ENCODE measurements at places on chromosomes 2 and 18. TPM values are rescaled to one million over a fixed set of nuclear protein-coding genes. Genes with fewer than 3 reads are reported as not detected.

DNA sequence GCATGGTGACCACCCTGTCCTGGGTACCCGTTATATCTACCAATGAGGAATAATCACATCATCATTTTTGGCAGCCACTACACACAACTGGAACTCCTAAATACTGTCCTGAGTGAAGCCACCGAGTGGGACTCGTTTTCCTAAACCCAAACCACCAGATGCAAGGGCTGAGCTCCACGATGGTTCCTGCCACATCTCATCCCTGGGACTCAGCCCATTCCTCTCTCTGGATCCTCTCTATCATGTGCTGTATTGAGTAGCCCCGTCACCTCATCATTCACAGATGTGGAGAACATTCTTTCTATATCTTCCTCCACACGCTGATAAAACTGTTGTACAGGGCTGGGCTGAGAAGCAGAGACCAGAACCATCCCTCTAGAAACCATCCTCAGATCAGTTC, 79.4 kb upstream of the SMAD7 start:
- DNase-seq = no peak

DNA sequence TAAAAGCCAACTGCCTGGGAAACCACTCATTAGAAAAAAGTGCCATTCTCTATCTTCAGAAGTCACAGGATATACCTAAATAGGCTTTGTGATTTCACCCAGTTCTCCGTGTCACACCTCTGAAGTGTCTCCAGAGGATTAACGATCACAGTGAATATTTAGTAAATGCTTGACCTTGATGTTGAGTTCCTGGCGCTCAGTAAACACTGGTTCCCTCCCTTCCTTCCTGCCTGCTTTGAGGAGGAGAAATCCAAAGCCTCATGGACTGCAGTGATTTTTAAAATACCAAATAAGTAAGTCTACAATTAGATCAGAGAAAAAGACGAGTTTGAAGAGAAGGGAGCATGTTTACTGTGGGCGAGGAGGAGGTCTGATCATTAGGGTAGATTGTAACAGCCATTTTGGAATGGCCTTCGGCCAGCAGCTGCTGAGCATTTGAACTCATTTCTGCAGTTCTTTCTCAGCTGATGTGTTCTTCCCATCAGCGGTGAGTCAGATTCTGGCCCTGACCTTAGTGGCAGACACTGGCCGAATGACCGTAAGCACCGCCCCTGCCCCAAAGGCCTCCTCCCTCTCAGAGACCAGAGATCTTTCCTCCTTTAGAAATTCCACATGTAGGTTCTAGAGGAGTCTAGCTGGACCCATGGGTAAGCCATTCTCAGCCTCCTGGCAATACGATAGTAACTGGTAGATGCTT, 62.1 kb upstream of the SLC16A14 start:
- no peak for DNase-seq

The CIAO1 gene
- 80.3 TPM for total RNA-seq

GRCh38 chr18:24974431-24974830, 377.5 kb downstream of the ZNF521 start:
- no peak for DNase-seq

The CPO gene
- not detected for total RNA-seq

The RUFY4 gene
- 0.78 TPM for total RNA-seq

DNA sequence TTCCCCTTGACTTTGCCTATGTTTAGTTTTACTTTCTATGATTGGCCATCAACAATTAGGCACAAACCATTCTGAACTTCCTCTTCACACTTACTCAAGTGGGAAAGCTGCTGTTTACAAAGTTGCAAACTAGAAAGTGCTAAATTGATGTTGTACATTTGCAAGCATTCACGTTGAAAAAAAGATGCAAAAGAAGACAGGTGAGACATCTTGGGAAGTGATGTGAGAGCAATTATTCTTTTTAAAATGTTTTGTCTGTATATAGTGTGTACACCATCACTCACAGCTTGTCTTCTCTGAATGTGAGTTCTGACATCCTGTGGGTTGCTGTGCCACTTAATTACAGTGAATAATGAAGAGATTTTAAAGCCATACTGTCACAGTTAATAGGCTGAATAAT, 874.1 kb upstream of the LRATD1 start:
- DNase-seq = no peak
